CD4-positive, alpha-beta memory T cell (primary cell): ENCODE measurements at places on chromosomes 4 and X.

- no peak for DNase-seq
Observed at GRCh38 chrX:18449236-18449635, 23.8 kb downstream of the CDKL5 start.

- no peak for DNase-seq
Observed at GRCh38 chrX:68902706-68903504, 74.1 kb downstream of the EFNB1 start.

- no peak for DNase-seq
Observed at GRCh38 chr4:32172761-32173160, 1452.6 kb downstream of the PCDH7 start.

DNA sequence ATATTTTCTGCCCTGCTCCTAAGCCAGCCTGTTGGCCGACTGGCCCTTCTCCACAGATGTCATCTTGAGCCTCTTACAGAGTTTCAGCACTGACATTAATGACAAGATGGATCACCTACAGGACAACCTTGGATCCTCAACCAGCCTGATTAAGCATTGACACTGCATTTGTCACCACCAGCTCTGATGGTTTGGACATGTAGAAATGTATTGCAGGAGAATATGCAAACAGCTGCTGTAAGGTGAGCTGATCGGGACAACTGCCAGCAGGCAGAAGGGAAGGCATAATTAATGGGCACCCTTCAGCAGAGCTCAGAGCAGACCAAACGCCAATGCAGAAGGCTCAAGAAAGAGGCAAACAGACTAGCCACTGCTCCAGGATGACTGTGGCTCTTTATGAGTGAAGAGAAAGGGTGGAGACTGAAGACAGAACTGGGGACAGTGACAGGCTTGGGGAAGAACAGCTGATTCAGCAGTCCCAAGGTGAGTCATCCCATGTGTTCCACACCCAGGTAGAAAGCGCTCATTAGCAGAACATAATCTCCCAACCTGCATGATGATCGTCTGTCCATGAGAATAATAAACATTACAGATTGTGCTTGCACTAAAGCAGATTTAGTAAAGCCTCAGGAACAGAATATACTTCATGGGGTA lies 6.7 kb downstream of the CORIN start:
- DNase-seq, result no peak

- DNase-seq, result no peak
Observed at GRCh38 chrX:72020204-72020603, 109.6 kb downstream of the NHSL2 start.

DNA sequence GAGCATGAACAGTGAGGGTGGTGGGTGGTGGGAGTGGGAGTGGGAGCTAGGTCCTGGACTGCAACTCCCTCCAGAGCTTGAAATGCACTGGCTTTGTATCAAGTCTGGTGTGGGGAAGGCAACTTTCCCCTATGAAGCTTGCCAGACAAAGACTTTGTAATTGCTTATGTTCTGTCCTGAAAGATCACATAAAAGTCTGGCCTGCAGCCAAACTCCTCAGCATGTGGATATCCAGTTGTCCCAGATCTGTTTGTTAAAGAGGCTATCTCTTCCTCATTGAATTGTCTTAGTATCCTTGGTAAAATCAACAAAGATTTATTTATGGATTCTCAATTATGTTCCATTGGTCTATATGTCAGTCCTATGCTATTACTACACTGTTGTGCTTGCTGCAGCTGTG lies 607.9 kb downstream of the GLUD2 start:
- DNase-seq, result no peak

- no peak for DNase-seq
Observed at GRCh38 chr4:167171928-167172327, 62.4 kb downstream of the SPOCK3 start.

DNA sequence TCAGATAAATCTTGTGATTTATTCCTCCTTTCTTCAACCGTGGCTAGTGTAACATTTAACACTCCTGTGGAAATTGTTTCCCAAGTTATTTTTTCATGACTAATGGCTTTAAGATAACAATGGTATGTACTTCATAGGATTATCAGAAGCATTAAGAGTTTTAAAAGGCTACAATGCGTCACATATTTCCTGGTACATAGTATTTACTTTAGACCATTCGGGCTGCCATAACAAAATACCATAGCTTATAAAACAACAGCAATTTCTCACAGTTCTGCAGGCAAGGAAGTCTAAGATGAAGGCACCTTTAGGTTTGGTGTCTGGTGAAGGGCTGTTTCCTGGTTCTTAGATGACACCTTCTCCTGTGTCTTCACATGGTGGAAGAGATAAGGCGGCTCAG lies 158.6 kb downstream of the PAPSS1 start:
- DNase-seq, result no peak

DNA sequence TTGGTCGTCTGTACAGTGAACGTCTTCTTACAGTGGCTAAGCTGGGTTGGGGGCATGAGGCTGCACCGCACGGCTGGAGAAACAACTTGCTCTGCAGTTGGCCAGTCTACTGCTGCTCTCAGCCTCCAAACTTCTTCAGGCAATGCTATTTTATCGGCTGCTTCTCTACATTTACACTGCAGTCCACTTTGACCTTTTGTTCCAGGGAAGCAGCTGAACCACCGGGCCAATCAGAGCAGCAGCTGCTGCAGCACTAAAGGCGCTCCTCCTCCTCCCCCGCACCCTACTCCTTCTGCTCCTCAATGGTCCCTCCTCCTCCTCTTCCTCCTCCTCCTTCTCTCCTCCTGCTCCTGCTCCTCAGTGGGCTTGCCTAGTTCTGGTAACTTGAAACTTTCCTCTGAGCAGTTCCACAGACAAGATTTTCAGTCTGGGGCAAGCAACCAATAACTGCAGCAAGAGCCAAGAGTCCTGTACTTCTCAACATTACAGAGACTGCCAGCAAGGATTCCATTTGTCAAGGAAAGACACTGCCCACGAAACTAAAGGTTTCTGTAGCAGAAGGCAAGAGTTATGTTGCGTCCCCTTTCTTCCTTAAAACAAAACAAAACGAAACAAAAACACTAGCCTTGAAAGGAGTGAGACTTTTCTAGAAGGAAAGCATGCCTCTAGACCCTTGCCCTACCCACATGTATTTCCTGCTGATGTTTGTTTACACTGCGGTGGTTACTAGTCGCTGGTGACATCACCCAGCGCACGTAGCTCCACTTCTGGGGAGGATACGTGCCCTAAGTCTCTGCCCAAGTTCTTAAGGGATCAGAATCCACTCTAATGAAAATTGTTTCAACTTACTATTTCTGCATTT lies 125.7 kb upstream of the NAP1L5 start:
- peak; percentile 90 for DNase-seq

GRCh38 chr4:40388239-40388638 lies 53.1 kb downstream of the CHRNA9 start:
- no peak for DNase-seq

DNA sequence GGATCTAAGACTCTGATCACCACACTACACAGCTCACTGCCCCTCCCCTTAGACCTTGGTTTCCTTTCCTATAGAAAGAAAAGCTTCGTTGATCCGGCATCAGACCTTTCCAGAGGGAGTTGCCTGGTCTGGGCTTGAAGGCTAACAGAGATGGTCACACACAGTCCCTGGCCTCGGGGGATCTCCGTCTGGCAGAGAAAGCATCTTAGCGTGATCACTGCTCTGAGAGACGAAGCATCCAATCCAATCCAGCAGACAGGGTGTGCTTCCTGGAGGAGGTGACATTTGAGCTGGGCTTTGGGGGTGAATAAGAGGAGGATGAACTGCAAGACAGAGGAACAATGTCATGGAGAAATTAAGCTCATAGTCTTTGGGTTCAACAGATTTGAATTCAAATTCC lies 49.5 kb downstream of the HTRA3 start:
- no peak for DNase-seq

- DNase-seq, result no peak
Observed at GRCh38 chrX:64427281-64427680, 32.0 kb upstream of the MTMR8 start.

GRCh38 chr4:1023895-1024740 lies 12.7 kb downstream of the FGFRL1 start:
- DNase-seq, result no peak

DNA sequence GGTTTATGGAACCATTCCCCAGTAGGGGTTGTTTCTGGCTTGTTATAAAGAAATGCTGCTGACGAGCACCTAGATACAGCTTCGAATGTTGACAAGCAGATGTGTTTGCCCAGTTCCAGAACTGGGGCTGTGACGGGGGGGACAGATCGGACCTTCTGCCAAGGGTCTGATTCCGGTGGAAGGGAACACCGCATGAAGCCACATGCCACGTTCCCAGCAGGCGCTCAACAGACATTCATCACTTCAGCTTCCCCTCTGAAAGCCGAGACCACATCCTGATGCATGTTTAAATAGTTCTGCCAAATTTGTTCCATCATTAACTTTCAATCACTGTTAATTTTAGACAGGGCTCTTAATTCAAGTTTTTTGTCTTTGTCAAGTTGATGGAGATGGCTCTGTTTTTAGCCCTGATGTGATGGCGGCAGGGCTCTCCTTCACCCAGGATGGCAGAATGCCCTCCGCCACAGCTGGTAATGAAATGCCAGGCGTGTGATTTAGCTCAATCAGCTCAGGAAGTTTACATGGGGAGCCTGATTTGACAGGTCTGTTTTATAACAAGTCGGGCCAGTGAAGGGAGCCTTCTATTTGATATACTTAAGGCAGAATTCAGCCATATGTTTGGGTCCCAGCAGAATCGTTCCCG lies 57.4 kb downstream of the PSAPL1 start:
- no peak for DNase-seq
